ENCODE measurements at places on chromosomes 3 and 15.

- DNase-seq, result no peak
Measured at GRCh38 chr15:38687775-38688495, 123.3 kb upstream of the RASGRP1 start.

GRCh38 chr3:179098388-179099077, 26.9 kb upstream of the ZMAT3 start:
- no peak for DNase-seq

DNA sequence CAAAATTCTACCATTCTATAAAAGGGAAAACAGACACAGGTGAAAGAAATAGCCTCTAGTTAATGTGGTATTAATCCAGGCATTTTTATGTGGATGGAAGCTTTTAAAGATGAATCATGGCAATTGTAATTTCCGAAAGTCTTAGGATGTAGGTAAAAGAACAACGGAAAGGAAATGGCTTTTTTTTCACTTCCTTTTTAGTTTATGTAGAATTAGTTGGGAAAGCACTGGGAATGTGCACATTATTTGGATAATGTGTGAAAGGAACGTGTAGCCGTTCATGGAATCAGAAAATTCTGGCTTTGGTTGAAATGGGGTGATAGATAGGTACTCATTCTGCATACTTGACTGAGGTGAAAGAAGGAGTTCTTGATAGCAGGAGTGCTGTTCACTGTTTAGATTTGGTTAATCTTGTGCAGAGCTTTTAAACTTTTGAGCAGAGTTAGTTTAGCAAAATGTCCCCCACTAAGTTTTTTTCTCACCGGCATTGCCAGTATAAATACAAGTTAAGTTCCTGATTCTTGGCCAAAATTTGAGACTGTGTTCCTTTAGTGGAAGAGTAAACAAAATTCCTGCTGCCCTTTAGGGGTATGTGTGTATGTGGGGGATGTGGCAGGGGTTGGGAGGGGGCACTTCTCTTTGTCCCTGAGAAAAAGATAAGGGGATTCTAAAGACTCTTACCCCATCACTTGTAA, 20.2 kb upstream of the UTS2B start:
- no peak for DNase-seq

- no peak for DNase-seq
Measured at GRCh38 chr3:167814441-167814951, 79.0 kb downstream of the SERPINI1 start.

- no peak for DNase-seq
Measured at GRCh38 chr15:28109626-28110455, 10.7 kb upstream of the OCA2 start.

DNA sequence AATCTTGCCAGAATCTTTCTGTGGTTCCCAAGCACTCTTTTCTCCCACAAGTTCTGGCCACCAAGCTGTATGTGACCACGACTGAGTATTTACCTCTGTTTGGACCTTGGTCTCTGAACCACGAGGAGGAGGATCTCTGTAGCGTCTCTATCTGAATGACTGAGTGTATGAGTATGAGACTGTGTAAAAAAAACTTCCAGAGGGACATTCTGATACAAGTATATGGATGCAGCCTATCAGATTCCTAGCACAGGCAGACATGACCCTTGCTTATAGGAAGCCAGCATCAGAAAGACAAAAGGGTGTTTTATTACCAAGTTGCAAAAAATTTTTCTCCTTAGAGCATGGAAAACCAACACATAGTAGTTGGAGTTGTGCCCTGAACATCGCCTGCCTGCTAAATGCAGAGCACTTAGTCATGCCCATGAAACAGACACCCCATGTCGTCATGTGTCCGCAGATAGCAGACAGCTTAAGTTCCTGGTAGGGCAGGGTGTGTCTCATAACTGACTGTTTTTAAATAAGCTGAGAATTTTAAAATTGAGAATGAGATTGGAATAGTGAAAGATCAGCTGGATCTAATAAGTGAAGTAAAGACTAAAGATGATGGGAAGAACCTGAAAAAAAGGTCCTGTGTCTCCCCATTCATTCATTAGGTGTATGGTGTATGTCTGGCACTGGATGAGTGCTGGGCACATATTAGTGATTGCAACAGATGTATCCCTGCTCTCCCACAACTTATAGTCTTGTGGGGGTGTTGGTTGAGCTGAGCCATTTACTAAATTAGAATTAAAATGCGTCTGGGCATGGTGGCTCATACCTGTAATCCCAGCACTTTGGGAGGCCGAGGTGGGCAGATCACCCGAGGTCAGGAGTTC, 30.9 kb downstream of the DAG1 start:
- no peak for DNase-seq

- no peak for DNase-seq
Measured at GRCh38 chr15:100143378-100143777, 198.4 kb downstream of the ADAMTS17 start.

DNA sequence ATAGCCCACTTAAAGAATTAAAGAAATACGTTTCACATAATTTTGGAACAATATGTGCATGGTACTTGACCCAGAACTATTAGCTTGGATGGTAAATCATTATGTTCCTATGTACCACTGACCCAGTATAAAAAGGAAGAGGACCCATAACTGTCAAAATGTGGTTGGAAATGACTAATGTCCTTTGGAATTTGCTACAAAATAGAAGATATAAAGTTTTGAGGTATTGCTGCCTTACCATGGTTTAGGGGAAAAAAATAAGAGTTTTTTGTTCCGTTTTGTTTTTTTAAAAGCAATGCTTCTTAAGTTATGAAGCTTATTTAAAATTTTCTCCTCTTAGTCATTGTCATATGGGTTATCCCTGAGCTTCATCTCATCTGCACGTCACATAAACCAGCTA, 15.8 kb upstream of the TFDP2 start:
- DNase-seq, result no peak

GRCh38 chr3:189577050-189577951, 53.9 kb upstream of the TP63 start:
- DNase-seq, result no peak

GRCh38 chr3:13886593-13887129, 6.8 kb upstream of the WNT7A start:
- no peak for DNase-seq

DNA sequence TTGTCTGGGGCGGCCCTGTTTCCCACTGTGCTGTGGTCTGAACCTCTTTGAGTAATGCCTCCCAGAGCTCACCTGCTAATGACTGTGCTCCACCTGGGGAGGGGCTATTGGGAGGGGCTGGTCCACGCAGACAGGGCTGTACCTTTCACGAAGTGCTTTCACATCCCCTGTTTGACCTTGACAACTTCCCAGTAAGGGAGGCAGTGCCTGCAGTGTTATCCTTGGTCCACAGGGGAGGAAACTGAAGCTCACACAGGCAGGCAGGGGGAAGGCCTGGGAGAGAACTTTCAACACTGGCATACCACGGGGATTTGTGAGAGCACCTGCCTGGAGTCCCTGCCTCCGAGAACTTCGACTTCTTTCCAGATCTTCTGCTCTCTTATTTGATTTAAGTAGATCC, 91.2 kb downstream of the CACNA1D start:
- no peak for DNase-seq

GRCh38 chr3:159859424-159859823, 129.2 kb upstream of the IL12A start:
- no peak for DNase-seq

GRCh38 chr3:133838296-133838789, 32.7 kb downstream of the SRPRB start:
- DNase-seq, result no peak

DNA sequence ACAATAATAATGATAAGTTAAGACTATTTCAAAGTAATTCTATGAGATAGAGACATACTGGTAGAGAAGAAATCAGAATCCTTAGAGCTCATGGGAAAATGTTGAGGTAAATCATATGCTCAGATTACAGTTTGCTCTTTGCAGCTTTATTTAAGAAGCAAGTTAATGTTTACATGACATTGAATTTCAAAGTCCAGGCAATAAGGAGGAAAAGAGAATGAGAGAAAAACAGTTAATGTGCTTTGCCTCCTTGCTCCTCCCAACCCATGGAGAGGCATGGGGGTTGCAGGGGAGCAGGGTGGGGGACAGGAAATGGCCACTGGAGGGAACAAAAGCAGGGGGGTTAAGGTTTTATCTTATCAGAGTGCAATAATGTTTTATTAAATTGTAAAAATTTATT, 42.2 kb upstream of the ZBTB38 start:
- DNase-seq, result no peak

GRCh38 chr15:59764775-59765174, 75.7 kb upstream of the BNIP2 start:
- no peak for DNase-seq

GRCh38 chr3:60146121-60146520, 1096.3 kb upstream of the CFAP20DC start:
- no peak for DNase-seq

DNA sequence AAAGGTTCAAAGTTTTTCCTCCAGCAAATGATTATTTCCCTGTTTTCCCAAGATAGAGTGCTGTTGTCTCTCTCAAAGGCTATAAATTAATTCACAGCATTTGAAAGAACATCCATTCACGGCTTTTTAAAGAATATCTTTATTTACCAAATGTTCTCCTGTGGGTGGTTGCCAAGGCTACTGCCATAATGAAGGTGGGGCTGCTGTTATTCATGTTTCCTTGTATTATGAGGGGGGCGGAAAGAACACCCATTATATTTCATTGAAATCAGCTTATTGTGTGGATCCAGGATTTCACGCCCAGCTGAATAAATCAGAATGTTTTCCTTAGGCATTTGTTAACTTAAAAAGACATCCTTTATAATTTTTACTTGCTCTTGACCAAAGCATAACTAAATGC, 10.1 kb downstream of the SRP14 start:
- DNase-seq, result no peak

GRCh38 chr3:43885908-43886618, 195.3 kb downstream of the ABHD5 start:
- no peak for DNase-seq

GRCh38 chr3:188319569-188319968, 165.6 kb downstream of the LPP start:
- no peak for DNase-seq

- DNase-seq, result no peak
Measured at GRCh38 chr15:51121118-51121517, 26.4 kb upstream of the TNFAIP8L3 start.

DNA sequence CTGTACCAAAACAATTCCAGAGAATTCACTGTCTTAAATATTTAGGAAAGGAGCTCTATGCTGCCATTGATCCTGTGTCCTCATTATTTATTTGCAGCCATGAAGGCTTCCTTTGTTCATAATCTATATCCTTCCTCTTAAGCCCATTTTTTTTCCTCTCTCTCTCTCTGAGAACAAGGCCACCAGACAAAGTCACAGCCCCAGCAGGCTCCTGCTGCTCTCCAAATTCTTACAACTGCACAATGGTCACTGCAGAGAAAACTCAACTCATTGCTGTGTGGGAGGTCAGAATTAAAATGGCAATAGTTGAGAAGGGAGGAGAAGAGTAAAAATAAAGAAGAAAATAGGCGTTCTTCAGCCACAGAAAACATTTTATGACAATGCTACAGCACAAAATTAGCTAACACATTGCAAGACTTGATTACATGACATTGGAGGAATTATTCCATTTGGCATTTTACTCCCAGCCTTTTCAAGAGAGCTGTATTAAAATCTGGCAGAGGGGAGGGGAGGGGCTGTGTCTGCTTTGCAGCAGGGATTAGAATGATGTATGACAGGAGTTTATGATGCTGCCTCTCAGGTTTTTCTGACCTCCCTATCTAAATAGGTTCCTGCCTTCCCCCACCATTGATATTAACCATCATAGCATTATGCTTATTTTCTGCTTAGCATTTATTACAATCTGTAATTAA, 399.7 kb upstream of the THBS1 start:
- DNase-seq, result no peak

GRCh38 chr3:30621576-30621975, 15.2 kb downstream of the TGFBR2 start:
- no peak for DNase-seq

DNA sequence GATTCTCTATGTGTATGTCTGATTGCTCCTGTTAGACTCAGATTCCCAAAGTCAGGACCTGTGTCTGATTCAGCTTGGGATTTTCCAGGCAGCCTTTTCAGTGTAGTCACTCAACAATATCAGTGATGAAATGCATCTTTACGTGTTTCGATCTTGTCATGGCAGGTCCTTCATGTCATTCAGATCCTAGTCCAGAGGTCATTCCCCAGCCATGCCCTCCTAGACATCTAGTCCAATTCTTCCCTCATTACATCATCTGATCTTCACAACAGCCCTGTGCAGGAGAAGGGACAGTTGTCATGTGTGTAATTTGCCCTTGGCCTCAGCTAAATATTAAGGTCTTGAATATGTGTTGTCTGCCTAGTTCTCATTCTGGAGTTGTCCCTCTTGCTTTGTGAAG, 153.2 kb upstream of the NR2E3 start:
- DNase-seq, result no peak
